Lower lobe of right lung (tissue), 2 donors: ENCODE measurements at places on chromosomes 7 and 10. TPM values are rescaled to one million over a fixed set of nuclear protein-coding genes. Genes with fewer than 3 reads are reported as not detected.

Gene OR13A1
- total RNA-seq = not detected

Gene PRRT4
- total RNA-seq = 0.47 TPM

Gene NKX2-3
- not detected for total RNA-seq

Gene AEBP1
- total RNA-seq = 82.5 TPM

Gene PNLIP
- total RNA-seq = not detected

Gene TMEM178B
- 0.18 TPM for total RNA-seq

Gene ZNF503
- 28.3 TPM for total RNA-seq

Gene NME8
- not detected for total RNA-seq

Gene HOXA2
- total RNA-seq = 1.5 TPM

Gene GARIN1A
- total RNA-seq = 3.4 TPM

Gene MYOF
- 127 TPM for total RNA-seq

Gene HOXA4
- total RNA-seq = 8.5 TPM

Gene GPR141
- total RNA-seq = 3.5 TPM

Gene CPA1
- total RNA-seq = 0.30 TPM

Gene AP1S1
- 28.4 TPM for total RNA-seq

Gene GBX1
- not detected for total RNA-seq
